ENCODE measurements at places on chromosomes 13 and 19. TPM values are rescaled to one million over a fixed set of nuclear protein-coding genes. Genes with fewer than 3 reads are reported as not detected.

The NLRP11 gene
- polyA plus RNA-seq: 0.27 TPM

The STOML3 gene
- polyA plus RNA-seq: not detected

The HSPB6 gene
- polyA plus RNA-seq: 34.1 TPM

The LGALS7B gene
- 2.2 TPM for polyA plus RNA-seq

The VSTM1 gene
- polyA plus RNA-seq: not detected

DNA sequence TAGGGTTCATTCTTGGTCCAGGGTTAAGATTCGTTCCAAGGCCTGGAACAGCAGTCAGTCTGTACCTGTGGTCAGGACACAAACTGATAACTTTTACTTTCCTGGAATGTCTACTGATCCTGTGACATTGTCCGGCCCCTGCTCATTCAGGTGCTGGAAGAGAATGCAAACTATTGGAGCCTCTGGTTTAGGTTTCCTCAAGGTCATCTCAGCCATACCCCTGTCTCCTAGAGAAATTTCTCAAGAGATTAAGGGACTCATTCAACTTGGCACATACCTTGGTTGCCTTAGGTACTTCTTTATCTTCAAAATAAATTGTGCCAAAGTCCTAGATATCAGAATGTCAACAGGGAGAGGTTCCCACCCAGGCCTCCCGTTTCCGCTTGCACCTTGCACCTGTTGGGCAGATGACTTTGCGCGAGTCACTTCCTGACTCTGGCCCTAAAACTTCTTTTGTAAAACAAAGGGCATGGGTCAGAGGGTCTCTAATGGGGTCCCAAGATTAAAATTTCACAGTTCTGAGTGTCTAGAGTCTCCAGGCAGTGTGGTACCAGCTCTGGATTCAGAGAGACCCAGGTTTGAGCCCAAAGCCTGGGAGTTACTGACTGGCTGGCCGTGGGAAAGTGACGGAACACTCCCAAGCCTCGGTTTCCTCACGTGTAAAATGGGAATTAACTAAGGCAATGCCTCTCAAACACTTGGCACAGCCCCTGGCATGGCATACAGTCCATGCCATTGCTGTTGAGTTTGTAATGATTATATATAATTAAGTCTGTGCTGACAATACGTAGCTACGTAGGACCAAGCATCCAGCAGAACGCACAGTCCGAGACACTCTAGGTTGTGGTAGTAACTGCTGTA lies 25.8 kb upstream of the CYP2S1 start:
- no peak for DNase-seq

DNA sequence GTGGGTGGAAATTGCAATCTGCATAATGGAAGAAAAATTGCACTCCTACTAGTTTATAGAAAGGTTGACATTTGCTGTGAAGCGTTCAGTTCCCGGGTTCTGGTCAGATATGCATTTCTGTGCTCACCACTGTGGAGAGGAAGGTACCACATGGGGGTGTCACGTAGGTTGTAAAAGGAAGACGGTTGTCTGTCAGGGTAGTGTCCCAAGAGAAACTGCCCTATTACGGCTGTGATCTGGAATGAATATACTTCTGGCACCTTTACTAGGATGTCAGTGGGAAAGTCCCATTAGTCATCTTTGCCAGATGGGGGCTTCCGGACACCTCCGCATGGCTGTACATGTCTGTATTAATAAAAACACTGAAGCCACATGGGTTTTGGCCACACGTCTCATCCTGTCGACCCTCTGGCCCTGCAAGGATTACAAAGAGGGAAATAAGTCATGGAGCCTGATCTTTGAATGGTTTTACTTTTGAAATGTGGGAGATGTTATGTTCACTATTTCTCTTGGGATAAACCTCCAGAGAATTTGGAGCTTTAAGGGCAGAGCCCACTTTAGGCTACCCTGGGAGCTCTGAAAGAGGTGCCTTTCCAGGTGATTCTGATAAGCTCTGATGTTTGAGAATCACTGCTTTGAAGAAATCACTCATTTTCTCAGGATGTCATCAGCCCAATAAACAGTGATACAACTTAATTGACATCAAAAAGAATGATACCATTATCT lies 133.9 kb downstream of the AKAP11 start:
- no peak for DNase-seq

- DNase-seq: no peak
Measured at GRCh38 chr13:44385401-44385800, 11.8 kb downstream of the SERP2 start.

GRCh38 chr13:61406275-61406674 lies 9.4 kb downstream of the PCDH20 start:
- DNase-seq: no peak

DNA sequence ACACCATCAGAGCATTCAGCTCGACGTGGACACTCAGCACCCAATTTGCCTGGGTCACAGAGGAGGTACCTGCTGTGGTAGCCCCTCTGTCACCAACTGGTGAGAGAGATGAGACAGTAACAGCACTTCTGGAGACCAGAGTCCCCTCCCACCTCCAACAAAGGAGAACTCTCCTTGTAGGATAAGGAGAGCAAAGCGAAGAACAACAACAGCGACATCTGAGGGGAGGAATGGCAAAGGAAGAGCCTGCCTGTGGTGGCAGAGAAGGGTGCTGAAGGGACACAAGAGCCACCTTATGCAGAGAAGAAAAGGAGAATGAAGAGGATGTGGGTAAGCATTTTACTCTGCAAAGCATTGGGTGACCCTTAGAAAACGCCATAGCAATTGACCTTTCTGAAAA lies 167.8 kb downstream of the ABCC4 start:
- no peak for DNase-seq

DNA sequence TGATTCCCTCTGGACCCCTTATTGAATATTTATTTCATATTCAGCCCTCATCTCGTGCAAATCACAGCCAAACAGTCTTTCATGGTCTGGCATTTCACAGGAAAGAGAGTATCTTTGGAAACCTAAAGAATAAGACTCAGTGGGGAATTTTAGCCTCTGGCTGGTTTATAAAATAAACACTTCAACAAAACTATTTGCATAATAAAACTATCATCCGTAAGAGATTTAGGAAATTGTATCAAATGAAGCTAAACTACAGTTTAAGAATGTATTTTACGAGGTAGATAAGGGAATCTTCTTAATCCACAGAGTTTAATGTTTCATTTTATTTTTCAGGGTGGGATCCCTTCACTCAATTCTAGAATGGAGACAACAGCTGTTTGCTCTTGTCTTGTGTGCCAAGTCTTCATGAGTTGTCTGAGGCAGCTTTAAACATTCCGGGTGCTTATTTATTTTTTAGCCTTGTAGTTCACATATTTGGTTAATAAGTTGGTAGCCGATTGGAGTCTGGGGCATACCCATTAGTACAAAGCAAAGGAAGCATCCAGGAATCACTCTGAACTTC lies 634.4 kb upstream of the KLF12 start:
- DNase-seq: peak; percentile 20

DNA sequence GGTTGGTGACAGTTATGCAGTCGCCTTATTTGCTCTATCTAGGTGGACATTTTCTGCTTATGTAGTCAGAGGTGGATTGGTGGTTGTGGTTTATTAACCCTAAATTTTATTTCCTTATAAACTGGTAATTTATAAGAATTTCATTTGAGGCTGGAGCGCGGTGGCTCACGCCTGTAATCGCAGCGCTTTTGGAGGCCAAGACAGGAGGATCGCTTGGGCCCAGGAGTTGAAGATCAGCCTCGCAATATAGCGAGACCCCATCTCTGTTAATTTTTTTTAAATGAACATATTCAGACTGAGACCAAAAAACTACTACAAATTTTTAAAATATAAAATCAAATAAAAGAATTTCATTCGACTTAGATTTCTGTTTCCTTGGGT lies 810 bp downstream of the ZNF627 start:
- no peak for DNase-seq

DNA sequence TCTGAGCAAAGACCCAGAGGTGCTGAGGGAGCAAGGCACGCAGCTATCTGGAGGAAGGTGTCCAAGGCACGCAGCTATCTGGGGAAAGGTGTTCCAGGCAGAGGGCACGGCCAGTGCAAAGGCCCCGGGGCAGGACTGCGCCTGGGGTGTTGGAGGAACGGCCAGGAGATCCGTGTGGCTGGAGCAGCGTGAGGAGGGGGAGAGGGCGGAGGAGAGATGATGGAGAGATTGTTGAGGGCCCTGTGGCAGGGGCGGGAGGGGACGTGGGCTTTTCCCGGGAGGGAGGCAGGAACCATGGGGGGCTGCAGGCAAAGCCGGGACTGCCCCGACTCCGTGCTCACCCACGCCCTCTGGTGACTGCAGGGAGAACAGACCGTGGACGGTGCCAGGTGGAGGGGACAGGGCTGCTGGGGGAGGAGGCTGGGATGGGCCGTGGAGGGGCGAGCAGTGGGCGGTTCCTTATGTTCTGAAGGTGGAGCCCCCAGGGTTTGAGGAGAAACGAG lies 13.3 kb upstream of the MISP start:
- no peak for DNase-seq

GRCh38 chr13:112693831-112694497 lies 4.1 kb downstream of the ATP11A start:
- DNase-seq: no peak
